BJ (cell line): ENCODE measurements at places on chromosomes 4 and X. TPM values are rescaled to one million over a fixed set of nuclear protein-coding genes. Genes with fewer than 3 reads are reported as not detected.

Gene SLC25A5
- polyA plus RNA-seq, result 218 and 292 TPM in 2 replicates

Gene FAM184B
- polyA plus RNA-seq, result 0.01 and 0.02 TPM in 2 replicates

Gene TRO
- polyA plus RNA-seq, result 9.9 and 11.1 TPM in 2 replicates

Gene ELF4
- 22.6 and 31.1 TPM in 2 replicates for polyA plus RNA-seq

Gene H2BW1
- polyA plus RNA-seq, result not detected in 2 replicates

Gene NXT2
- polyA plus RNA-seq, result 3.5 and 8.5 TPM in 2 replicates

Gene IL9R
- polyA plus RNA-seq, result 0.06 TPM in 1 of 2 replicates, not detected in the other

Gene ADGRG2
- 0.05 and 0.07 TPM in 2 replicates for polyA plus RNA-seq

- no peak for DNase-seq
Observed at GRCh38 chr4:7399440-7400234, 35.1 kb downstream of the PSAPL1 start.

DNA sequence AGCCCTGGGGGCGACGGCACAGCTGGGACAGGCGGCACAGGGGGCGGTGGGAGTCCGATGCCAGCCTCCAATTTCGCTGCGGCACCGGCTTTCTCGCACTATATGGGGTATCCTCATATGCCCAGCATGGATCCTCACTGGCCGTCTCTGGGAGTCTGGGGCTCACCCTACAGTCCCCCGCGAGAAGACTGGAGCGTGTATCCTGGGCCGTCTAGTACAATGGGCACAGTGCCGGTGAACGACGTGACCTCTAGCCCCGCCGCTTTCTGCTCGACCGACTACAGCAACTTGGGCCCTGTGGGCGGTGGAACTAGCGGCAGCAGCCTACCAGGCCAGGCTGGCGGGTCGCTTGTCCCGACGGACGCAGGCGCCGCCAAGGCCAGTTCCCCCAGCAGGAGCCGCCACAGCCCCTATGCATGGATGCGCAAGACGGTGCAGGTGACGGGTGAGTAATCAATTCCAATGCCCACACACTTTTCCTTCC, 500 bp downstream of the CDX4 start:
- DNase-seq, result no peak

DNA sequence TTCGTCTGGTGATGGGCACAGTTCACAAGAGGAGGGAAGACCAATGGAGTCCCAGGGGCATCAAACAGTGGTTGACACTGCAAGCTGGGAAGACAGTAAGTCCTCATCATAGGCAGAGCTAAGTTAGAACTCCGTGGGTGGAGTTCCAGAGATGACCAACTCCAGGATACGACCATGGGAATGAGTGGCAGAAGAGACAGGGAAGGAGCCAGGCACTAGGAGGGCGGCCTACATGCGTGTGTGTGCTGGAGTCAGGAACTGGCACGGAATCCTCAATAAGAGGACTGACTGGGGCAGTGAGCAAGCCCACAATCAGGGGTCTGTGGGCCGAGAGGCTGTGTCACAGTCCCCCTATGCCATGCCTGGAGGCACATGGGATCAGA, 30.4 kb upstream of the IRAK1 start:
- no peak for DNase-seq

GRCh38 chr4:153465615-153466080, 512 bp upstream of the TMEM131L start:
- DNase-seq, result no peak

DNA sequence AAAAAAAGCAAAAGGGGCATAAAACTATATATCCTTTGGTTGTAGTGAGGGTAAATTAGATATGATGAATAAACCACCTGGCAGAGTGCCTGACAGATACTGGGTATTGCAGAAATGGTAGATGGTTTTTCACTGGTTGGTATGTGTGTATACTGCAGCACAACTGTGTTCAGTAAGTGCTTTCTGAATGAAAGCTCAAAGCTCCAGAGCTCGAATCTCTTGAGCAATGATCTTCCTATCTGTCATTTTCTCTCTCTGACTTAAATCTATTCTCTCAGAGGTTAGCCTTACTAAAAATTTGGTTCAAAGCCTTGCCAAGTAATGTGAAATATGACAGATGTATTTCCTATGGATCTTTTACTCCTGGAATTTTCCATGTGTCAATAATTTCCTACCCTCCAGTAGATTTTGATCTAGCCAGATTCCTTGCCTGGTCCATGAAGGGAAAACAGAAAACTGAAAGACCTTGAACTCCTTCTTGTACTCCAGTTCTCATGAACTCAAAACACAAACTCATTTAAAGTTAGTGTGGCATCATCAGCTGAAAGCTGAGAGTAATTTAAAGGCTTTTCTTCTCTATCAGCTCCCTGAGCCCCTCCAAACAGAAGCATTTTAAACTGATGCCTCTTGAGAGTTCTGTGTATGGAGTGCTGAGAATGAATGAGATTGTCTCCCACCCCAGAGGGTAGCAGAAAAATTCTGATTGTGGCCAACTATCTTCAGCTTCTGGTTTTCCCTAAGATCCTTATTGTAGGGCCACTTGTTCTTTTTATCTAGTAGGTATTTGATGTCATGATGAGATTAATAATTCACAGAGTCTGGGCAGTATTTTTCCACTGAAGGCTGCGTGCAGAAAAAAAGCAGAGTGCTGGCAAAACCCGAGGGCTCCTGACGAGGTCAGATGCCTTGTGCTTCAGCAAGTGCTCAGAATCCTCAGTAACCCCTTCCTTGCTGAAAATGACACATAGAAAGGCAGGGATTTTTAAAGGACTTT, 363.4 kb upstream of the BOD1L1 start:
- DNase-seq, result no peak

- DNase-seq, result no peak
Observed at GRCh38 chr4:36281384-36282106, at the start of gene DTHD1. Gene DTHD1, plus strand, starts transcription at chr4:36281616. Its CDS starts 143 bp downstream, at chr4:36281759.

DNA sequence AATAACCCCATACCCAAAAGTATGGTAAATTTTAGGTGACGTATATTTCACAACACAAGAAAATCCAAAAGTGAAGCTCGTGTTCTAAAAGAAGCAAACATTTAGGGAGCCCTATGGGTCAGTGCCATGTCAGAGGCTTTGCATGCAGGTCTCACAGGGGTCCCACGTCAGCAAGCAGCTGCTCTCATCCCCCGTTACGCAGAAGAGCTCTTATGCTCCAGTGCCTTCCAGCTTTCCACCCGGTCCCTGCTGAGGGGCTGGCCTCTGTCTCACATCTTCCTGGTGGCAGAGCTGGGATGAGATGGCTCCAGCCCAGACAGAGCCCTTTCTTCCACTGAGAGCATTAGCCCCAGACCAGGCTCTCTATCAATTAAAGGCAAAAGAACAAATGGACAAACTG, 82.0 kb downstream of the IRF2 start:
- no peak for DNase-seq

GRCh38 chrX:55356609-55357008, 91.9 kb upstream of the PAGE3 start:
- no peak for DNase-seq

GRCh38 chrX:133590703-133591505, 175.6 kb upstream of the GPC4 start:
- no peak for DNase-seq

GRCh38 chr4:101367201-101367600, 19.9 kb upstream of the PPP3CA start:
- peak; percentile 67 for DNase-seq

- DNase-seq, result no peak
Observed at GRCh38 chrX:47958761-47959342, 44.9 kb downstream of the ZNF182 start.

- DNase-seq, result peak; percentile 65
Observed at GRCh38 chr4:73257234-73257633, 1.4 kb downstream of the ANKRD17 start.

- no peak for DNase-seq
Observed at GRCh38 chrX:2903366-2903765, 25.8 kb downstream of the ARSD start.

DNA sequence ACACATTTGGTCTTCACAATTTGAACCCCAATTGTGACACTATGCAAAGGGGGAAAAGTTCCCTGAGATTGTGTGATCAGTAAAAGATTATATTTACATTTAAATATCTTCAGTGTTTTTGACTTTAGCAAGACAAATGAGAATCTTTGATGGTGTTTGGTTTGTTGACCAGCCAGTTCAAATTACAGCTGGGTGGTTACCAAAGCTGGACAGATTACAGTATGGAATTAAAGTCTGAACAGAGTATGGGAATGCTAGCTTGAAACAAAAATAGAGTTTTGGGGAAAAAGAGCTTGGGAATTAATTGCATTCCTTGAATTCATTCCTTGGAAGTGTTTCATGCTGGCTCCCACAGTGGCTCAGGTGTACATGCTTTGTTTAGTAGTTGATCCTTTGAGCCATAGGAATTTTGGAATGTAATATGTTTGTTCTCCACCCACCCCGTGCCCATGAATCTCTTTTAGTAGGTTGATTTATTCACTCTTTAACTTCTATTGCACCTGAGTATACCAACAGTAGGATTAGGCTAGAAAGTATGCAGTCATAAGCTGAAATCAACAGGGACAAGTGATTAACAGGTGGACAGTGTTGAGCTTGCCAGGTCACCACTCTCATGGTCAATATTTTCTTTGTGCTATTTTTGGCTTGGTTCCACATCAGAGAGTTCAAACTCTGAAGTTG, 81.1 kb upstream of the HELT start:
- DNase-seq, result no peak

DNA sequence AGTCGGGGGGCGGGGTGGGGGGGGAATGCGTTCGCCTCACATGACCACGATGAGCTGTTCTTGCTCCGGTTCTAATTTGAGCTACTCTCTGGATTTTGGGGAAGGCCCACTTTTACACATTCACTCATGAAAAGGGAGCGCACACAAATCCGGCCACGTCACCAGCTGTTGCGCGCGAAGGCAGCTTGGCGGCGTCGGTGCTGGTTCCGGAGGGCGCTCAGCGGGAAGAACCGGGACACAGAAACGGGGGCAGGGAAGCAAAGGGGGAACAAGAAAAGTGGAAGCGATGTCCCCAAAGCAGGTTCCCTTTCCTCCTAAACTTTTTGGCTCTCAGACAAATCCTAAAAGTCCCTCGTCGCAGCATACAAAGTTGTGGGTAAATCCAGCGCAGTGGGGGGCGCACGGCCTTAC, 605 bp downstream of the ANXA5 start:
- DNase-seq, result no peak

DNA sequence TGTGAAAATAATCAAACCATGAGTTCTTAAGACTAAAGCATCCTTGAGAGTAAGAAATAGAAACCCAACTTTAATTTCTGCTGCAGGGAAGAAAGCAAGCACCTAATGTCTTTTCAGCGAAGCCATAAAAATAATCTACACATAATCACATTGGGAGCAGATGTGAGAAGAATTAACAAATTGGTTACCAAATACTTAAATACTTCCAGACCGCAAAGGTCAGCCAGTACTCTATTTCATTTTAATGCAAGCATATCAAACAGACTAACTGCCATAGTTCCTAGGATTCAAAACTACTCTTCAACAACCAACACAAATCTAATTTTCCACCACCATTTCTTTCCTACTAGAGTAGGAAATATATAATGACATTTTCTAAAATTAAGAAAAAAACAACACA, 144.8 kb upstream of the SLIT2 start:
- no peak for DNase-seq

GRCh38 chr4:30495251-30495650, 224.9 kb upstream of the PCDH7 start:
- DNase-seq, result no peak

GRCh38 chr4:112646632-112647537, 9.9 kb downstream of the LARP7 start:
- no peak for DNase-seq

GRCh38 chrX:133555782-133556458, 140.6 kb upstream of the GPC4 start:
- DNase-seq, result no peak

DNA sequence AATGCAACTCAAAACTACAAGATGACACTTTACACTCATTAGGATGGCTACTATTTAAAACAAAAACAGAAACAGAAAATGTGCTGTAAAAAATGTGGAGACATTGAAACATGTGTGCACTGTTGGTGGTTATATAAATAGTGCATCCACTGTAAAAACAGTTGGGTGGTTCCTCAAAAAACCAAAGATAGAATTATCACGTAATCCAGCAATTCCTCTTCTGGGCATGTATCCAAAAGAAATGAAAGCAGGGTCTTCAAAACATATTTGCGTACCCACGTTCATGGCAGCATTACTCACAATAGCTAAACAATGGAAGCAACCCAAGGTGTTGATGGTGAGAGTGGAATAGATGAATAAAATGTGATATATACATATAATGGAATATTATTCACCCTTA, 967.2 kb downstream of the TRAM1L1 start:
- DNase-seq, result no peak

DNA sequence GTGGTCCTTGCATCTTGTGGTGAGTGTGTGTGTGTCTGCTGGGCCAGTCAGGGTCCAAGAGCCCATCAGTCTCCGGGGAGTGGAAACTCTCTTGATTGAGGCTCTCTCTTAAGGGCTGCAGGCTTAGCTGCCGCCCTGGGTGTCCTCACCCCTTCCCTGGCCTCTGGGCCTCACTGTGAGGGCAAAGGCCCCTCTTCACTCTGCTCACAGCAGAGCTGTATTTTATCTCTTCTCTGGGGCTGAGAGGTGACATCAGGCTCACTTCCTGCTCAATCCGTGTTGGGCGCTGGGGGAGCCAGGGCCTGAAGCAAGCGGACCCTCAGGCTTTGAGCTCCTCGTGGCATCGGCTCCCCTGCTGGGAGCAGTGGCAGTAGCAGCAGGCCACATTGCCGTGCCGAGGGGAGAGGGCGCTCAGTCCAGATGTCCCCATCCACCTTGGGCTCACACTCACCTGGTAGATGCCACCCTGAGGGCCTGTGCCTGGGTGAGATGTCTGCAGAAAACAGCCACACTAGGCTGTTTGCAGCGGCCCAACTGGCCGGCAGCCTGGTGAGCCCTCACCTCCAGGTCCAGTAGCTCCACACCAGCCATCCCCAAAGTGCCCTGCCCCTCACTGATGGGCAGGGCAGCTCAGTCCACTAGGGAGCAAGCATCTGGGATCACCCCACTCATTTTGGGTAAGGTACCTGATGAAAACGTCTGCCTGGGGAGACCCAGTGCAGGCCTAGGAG, 24.7 kb upstream of the PRPS1 start:
- no peak for DNase-seq

DNA sequence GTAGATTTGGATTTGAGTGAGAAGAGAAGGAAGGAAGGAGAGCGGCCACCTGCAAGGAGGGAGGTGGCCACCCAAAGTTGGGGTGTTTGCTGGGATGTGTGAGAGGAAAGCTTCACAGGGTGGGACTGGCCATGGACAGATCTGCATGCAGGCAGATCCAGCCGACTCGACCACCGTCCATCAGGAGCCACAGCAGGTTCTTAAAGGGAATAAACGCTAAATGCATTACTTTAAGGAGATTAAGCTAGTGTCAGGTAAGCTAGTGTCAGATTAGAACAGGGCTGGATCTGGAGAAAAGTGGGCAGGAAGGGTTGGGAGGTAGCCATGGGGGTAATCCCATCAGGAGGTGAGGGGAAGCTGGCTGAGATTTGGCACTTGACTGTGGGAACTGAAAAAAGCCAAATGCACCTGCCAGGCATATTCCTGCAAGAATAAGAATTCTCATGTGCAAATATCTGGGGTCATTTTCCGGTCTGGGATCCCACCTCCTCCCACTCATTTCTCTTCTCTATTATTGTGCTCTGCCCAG, 79.6 kb downstream of the MGST2 start:
- DNase-seq, result no peak
